Fibroblast of skin of abdomen (primary cell): ENCODE measurements at places on chromosomes 4 and X.

DNA sequence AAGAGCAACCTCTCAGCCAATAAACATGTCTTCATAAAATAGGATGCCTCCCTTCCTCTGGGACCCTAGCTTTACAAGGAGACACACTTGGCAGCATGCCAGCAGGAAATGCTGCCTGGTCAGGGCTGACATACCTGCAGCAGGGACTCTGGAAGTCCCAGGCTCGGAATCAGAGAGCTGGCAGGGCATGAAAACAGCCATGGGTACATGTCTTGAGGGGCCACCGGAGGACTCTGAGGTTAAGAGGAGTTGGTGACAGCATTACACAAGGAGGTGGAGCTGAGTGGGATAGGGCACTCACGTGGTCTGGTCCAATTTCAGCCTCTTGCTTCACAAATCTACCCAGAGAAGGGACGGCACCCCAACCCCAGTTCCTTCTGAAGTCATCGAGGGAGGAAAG, 15.7 kb downstream of the MSX1 start:
- DNase-seq = no peak

GRCh38 chrX:15790769-15791290, 546 bp downstream of the ZRSR2 start:
- DNase-seq = no peak

- DNase-seq = no peak
Observed at GRCh38 chrX:93660575-93660974, 12.8 kb downstream of the NAP1L3 start.

DNA sequence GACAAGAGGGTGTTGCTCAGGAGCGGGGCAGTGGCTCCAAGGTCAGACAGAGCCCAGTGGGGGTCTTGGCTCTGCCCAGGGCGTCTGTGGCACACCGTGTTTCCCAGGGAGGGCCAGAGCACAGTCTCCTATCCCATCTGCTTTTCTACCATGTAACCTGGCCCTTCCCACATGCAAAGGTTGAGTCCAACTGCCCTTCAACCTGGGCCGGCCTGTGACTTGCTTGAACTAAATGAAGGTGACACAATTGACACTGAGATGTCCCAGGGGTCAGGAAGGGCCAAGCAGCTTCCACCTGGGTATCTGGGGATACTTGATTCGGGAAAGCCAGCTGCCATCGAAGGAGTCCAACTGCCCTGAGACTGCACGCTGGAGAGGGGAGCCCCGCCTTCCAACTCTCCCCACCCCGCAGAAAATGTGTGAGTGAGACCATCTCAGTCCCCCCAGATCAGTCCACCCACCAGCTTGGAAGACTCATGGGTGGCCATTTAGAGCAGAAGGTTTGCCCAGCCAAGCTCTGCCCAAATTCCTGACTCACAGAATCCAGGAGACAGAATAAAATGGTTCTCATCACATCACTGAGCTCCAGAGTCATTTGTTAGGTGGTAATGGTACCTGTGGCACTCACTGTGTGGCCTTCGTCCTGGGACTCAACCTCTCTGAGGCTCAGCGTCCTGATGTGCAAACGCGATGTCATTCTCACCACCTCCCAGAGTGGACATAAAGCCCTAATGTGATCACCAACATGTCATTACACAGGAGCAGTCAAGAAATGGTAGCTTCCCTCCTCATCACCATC, 18.1 kb downstream of the PPP2R2C start:
- no peak for DNase-seq

- no peak for DNase-seq
Observed at GRCh38 chr4:91226867-91227266, 1076.9 kb upstream of the GRID2 start.

DNA sequence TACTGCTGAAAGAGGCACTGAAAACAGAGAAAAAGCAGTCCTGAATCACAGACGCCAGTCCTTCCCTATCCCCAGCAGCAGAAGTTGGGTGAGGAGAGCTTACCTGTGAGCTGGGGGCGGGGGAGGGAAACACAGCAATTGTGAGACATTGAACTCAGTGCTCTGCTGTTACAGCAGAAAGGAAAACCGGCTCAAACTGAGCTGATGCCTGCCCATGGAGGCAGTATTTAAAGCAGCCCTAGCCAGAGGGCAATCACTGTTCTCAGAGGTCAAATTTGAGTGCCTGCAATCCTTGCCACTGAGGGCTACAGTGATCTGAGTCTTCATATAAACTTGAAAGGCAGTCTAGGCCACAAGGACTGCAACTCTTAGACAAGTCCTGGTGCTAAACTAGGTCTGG, 220.7 kb downstream of the GRXCR1 start:
- DNase-seq = no peak

DNA sequence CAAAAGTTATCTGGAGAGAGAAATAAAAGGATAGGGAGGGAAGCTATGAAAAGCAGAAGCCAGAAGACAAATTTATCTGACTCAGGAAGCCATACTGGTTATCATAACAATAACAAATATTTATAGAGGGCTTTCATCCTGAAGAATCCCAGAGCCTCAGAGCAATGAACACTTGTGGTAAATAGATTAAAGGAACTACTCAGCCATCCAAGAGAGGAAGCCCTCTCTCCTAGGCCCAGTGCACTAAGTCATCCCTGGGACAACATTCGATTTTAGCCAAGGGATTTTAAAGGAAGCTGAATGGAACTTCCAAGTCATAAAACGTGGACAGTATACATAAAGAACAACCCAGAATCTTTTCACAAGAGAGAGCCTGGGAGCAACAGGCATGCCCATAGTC, 76.9 kb downstream of the COL4A6 start:
- no peak for DNase-seq

GRCh38 chr4:152020073-152020472, 259.3 kb upstream of the GATB start:
- no peak for DNase-seq

DNA sequence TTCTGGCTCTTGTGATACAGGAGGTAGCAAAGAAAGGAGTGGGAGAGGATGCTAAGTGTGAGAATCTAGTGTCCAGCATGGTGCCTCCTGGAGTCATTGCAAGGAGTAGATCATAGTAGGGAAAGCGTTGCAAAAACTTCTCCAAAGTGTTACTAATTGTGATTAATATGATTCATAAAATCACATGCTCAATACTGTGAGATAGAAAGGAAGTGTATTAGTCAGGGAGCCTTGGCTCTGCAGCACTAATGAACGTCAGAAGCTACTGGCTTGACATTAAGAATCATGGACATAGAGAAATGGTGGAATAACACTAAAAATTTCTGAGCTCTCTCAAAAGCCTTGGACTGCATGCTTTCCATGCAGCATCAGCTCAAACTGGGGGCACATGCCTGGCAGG, 299.1 kb downstream of the EVC2 start:
- DNase-seq = peak; percentile 4

GRCh38 chr4:158172261-158173258, at the start of gene GASK1B:
TSS of gene GASK1B (minus strand) at chr4:158173025. CDS start at chr4:158171375, 1,650 bp downstream.
- peak; percentile 64 for DNase-seq

DNA sequence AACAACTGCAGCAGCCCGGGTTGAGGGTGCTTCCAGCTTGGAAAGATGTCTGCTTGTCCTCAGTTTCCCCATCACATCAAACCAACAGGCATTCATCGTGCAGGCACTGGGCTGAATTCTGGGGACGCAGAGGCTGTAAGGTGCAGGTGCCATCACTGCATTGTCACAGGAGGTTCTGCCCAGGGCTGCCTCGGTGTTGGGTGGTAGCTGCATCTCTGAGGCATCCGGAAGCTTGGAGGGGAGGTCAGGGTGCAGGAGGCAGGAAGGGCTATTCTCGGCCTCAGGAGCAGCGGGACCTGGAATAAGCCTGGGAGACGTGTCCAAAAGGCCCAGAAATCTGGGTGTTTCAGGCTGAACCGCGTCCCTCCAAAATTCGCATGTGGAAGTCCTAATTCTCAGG, 134.6 kb downstream of the HMX1 start:
- DNase-seq = no peak

DNA sequence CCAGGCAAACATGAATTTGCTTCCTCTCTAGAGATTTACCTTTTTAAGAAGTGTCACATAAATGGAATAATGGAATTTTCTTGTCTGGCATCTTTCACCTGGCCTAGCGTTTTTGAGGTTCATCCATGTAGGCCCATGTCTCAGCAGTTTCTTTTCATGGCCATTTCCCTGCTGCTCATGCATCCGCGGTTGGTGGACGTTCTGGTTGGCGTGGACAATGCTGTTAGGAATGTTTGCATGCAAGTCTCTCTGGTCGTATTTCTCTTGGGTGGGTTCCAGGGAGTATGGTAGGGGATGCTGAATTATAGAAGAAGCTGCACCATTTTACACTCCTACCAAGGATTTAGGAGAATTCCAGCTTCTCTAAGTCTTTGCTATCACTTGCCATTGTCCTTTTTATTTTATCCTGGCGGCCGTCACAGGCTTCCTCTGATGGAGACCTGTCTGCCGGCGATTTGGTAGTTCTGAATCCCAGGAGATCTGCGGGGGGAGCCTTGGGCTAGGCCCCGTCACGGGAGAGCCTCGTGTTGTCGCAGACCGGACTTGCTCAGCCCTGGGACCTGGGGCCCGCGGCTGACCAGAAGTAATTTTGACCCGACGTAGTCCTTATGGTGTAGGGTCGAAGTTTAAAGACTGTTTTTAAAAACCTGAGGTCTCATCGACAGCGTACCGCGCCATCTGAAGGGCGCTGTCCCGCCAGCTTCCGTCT, 56.9 kb upstream of the TADA2B start:
- peak; percentile 75 for DNase-seq

- DNase-seq = no peak
Observed at GRCh38 chrX:95383778-95384177, 1300.9 kb upstream of the DIAPH2 start.

GRCh38 chr4:158622251-158622650, 49.4 kb downstream of the C4orf46 start:
- no peak for DNase-seq

DNA sequence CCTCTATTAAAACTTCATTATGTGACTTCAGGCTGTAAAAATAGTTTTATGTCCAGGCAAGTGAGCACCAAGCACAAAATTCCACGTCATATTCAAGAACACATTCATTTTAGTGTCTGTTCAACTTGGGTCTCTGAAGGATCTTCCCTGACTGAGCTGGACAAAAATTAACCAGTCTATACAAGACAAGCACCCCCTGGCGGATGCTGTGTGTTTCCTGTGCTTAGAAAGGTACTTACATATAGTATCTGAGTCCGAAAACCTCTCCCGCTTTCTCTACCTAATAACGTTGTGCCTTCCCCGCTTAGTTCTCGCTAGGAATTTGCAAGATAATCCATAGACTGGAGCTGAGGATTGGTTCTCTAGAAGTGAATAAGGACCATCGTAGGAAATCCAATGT, 2214.5 kb upstream of the TENM3 start:
- peak; percentile 56 for DNase-seq

- no peak for DNase-seq
Observed at GRCh38 chr4:8817096-8817812, 54.4 kb downstream of the HMX1 start.

DNA sequence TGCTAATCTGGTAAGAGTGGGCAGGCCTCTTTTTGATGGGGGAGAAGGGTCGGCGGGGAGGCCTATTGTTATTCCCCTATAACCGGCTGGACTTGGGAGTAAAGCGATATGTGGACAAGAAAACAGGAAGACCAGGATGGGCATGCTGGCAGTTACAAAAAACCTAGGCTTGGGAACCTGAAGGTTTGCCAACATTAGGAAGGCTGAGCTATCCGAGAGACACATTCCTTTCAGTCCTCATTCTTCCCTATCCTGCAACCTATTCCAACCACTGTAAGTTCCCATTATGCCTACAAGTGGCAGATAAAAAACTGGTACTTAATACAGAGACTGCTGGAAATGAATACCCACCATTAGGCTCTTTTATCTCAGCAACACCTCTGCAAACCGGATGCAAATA, 32.4 kb upstream of the CT47C1 start:
- DNase-seq = no peak

- DNase-seq = peak; percentile 4
Observed at GRCh38 chrX:30570505-30570904, 7.1 kb downstream of the TASL start.

GRCh38 chr4:22532896-22533295, 17.0 kb upstream of the ADGRA3 start:
- DNase-seq = no peak
